Left colon (tissue), 2 donors: ENCODE measurements at places on chromosomes 13 and 19. TPM values are rescaled to one million over a fixed set of nuclear protein-coding genes. Genes with fewer than 3 reads are reported as not detected.

IGFL3 gene
- total RNA-seq, result not detected

FFAR2 gene
- 1.2 TPM for total RNA-seq

- no peak for DNase-seq
Measured at GRCh38 chr13:58883405-58883804, 1251.9 kb downstream of the PCDH17 start.

GRCh38 chr13:33236021-33236420, 49.5 kb downstream of the STARD13 start:
- DNase-seq, result no peak

DNA sequence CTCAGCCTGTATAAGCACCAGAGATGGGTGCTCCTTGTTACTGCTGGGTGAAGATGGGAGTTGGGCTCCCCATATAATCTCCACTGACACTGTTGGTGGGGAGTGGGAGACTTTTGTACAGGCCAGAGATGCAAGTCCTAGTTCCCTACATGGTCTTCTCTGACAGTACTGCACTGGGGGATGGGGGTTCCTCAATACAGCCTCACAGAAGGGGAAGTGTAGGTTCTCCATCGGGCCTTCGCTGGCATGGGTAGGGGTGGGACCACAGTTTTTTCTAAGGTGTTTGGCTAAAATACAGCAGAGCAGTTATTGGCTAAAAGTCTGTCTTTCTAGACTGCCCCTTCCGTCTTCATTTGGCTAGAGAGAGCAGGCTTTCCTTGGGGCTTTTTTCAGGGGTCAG, 167.2 kb upstream of the SERP2 start:
- no peak for DNase-seq

- no peak for DNase-seq
Measured at GRCh38 chr13:26468265-26468801, 89.2 kb upstream of the WASF3 start.

DNA sequence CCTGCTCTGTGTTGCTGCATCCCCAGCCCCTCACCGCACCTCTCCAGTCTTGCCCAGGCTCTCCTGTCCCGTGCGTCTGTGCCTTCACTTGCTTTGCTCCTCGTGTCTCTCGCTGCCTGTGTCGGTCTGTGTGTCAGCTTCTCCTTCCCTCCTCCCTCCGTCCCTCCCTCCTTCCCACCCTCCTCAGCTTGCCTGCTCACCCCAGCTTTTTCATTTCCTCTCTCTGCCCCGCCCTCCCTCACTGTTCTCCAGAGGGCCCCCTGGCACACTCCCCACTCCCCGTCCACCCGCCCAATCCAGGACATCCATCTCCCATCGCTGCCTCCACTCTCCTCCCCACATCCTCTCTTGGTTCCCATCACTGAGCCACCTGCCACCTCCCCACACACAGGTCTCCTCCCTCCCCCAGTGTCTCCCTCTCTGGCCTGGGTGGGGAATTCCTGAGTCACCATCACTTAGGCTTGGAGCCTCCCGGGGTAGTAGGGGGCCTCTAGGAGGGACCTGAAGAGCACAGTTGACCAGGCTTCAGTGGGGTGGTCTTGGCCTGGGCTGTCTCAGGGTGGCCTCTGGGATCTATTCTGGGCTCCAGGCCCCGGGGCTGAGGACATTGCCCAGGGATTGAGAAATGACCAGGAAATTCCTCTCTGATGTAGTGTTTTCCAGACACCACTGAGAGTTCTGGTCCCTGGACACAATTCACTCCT, at the start of gene PTGIR:
PTGIR (minus strand) TSS at position 132 of the 704 bp plus-strand sequence. CDS start 864 bp downstream, outside the sequence.
- DNase-seq, result peak; percentile 44

CD22 gene
- total RNA-seq, result 2.5 TPM

ZNF418 gene
- total RNA-seq, result 2.1 TPM

CLC gene
- total RNA-seq, result not detected

NAT14 gene
- total RNA-seq, result 4.8 TPM

CFD gene
- total RNA-seq, result 57.0 TPM

DNA sequence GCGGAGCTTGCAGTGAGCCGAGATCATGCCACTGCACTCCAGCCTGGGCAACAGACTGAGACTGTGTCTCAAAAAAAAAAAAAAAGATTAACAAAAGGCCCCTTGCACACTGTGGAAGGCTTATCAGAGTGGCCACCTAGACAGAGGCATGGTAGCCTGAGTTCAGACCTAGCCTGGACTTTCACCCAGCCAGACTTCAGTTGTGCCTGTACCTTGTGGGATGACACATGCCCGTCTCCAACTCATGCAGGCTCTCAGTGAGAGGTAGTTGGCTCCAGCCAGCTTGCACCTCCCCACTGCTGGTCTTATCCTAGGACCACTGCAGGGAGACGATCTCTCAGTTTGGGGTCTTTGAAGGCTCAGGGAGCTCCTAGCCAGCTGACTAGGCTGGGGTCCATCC, 52.2 kb downstream of the GATAD2A start:
- no peak for DNase-seq

FUT3 gene
- 253 TPM for total RNA-seq

DNA sequence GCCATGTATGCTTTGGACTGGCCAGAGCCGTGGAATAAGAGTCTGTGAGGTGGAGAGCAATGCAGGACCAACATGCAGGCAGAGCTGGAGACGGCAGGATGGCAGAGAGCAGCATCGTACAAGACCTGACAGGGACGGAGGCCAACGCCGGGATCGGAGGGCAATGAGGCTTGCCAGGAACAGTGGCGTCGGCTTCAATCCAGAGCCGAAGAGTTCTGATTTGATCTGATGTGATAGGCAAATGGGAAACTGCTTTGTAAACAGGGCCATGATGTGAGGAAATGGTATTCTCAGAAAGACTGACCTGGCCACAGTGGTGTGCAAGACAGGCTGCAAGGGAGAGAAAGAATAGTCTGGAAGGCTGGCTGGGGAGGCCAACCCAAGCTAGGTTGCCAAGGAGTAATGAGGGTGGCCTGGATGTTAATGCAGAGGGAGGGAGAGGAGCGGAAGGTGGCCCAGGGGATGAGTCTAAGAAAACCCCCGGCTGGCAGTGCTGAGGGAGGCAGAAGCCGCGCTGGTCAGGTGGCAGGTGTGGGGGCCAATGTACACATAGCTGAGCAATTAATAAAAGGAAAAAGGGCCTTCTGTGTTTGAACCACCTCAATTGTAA, 26.7 kb downstream of the RCBTB2 start:
- DNase-seq, result no peak

OR4F17 gene
- not detected for total RNA-seq

SCEL gene
- total RNA-seq, result 1.9 TPM

S1PR4 gene
- 0.55 TPM for total RNA-seq

DNA sequence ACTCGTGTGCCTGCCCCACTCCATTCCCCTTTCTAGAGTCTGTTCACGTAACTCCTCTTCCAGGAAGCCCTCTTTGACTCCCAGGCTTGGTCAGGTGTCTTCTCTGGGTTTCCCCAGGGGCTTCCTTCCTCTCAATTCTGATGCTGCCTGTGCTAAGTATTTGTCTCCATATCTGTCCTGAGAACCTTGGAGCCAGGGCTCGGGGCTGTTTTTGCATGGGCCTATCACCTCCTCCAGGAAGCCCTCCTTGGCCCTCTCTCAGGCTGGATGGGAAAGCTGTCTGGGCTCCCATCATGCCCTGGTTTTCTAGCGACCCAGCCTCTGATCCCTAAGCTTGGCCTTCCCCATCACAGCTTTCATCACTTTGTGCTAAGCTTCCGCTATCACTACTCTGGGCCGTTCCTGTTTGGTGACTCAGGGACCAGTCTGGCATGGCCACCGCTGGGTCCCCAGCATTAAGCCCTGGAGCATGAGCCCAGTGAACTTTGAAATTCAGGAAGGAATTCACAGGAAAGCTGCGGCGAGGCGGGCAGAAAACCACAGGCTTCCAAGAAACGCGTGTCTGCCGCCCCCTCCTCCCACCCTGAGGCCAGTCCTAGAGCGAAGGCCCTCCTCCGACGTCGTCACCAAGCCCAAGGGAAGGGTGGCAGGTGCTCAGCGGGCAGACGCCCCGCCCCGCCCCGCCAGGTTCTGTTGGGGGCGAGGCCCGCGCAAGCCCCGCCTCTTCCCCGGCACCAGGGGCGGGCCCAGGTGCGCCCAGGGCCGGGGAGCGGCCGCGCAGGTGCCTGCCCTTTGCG, 486 bp upstream of the SPINT2 start:
- peak; percentile 91 for DNase-seq

DNA sequence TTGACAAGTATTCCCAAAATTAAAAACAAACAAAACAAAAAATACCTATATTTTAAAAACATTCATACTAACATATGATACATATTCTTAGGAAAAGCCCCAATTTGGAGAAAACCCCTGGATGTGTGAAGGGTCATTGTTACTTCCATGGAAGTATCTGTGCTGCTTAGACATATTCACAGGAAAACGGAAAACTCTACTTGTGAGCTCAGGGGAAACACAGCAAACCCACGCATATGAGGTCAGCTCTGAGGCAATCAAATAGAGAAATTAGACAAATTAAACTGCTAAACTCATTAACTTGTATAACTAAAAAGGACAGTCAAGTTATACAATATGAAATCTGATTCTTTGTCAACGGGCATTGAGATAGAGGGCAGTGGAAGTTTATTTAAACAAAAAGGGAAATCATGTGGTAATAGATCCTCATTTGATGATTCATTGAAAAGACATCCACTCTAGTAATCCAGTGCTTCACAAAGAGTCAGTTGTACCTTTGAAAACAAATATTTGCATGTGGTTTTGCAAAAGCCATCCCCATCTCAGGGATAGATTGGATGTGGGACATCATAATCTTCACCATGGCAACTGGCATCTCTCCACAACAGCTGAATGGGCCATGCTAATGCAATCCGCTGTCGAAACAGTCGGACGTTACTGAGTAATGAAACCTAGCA, 423.4 kb downstream of the ITGBL1 start:
- no peak for DNase-seq

DNA sequence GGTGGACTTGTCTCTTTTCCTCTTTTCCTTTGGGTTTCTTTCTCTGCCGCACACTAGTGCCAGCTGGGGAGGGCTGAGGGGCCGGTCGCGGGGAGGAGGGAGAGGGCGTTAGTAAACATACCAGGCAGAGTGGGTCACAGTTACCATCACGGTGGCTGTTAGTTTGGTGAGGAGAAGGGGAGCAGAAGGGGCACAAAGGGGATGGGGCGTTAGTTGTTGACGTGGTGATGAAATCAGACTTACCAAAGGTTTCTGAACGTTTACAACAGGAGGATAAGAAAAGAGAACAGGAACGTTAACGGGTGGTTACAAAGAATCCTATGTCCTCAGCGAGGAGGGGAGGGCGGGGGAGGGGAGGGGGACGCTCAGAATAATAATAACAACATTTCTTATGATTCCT, 77.9 kb downstream of the PTPRS start:
- no peak for DNase-seq

DNA sequence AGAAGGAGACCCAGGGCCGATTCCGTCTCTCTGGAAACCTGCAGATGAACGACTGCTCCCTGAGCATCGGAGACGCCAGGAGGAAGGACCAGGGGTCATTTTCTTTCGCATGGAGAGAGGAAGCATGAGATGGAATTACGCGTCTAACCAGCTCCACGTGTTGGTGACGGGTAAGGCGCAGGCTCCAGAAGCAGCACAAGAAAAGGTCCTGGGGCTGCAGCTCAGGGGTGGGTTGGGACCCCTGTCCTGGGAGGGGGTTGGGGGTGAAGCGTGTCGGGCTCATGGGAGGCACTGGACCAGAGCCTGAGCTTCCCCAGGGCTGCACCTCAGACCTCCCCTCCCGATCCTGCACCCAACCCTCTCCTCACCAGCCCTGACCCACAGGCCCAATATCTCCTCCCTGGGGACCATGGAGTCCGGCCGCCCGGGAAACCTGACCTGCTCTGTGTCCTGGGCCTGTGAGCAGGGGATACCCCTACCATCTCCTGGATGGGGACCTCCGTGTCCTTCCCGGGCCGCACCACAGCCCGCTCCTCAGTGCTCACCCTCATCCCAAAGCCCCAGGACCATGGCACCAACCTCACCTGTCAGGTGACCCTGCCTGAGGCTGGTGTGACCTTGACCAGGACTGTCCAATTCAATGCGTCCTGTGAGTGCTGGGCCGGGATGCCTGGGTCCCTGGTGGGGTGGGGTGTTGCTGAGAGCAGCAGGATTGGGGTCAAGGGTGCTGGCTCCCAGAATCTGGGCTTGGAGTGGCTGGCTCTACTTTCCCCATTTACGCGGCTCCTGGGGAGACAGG, 39.6 kb upstream of the CD33 start:
- no peak for DNase-seq

DNA sequence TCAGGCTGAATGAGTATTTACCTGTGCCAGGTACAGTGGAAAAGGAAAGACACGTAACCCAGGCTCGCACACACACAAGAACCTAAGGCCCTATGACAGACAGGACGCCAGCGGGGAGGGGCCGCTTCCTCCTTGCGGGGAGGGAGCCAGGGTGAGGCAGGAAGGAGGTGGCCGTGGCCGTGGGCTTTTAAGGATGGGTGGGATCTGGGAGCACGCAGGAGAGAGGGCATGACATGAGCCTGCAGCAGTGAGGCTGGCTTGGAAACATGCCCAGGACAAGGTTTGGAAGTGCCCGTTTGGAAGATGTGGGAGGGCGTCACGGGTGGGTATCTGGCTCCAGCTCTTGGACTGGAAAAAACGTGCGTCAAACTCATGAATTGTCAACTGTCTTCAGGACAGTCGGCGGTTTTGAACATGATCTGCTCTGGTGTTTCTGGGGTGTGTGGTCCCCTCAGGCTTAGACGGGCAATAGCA, 20.1 kb downstream of the SH3GL1 start:
- peak; percentile 55 for DNase-seq

- no peak for DNase-seq
Measured at GRCh38 chr19:38032151-38032550, 125.1 kb downstream of the SIPA1L3 start.

DNA sequence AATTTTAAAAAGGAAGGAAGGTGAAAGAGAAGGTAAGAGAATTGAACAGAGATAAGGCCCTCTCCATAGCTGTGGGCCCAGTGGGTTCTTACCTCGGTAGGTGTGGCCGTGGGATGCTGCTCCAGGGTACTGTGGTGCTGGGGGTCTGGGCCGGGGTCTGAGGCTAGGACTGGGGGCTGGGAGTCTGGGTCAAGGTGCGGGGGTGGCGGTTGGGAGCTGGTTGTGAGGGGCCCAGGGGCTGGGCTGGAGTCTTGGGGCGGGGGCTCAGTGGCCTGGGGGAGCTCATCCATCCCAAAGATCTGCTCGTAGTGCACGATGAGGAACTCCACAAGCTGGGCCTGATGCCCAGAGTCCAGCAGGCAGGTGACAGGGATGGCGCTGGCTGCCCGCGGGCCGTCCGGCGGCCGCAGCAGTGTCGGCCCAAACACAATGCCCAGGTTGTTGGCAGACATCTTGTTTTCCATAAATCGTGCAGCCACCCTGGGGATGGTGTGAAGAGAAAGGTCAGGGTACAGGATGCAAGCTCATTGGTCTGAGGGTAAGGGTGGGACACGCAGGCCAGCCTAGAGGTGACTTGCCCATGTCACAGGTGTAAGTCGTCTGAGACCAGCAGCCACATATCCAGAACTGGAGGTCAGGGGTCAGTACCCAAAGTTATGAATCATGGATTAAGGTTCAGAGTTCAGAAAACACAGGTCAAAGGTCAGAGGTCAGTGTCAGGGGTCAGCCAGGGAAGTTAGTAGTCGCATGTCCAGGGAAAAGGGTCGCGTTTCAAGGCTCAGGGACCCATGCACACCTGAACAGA, 5.9 kb upstream of the LPAR2 start:
- DNase-seq, result no peak

GRCh38 chr13:31774186-31774750, 34.9 kb downstream of the RXFP2 start:
- no peak for DNase-seq

KIRREL2 gene
- total RNA-seq, result not detected

GRCh38 chr19:47863514-47863936, 4.5 kb downstream of the TPRX2 start:
- DNase-seq, result peak; percentile 60

- no peak for DNase-seq
Measured at GRCh38 chr13:110521296-110521680, 40.2 kb downstream of the RAB20 start.
